ENCODE measurements at places on chromosomes 11 and 22. TPM values are rescaled to one million over a fixed set of nuclear protein-coding genes. Genes with fewer than 3 reads are reported as not detected.

The TMPRSS13 gene
- polyA plus RNA-seq = 0.08 TPM

The PKDREJ gene
- polyA plus RNA-seq = not detected

The NAALADL1 gene
- polyA plus RNA-seq = 24.0 TPM

The FGF19 gene
- polyA plus RNA-seq = not detected

The LMNTD2 gene
- 1.1 TPM for polyA plus RNA-seq

The SCN2B gene
- 9.0 TPM for polyA plus RNA-seq

The CRYBB1 gene
- 7.1 TPM for polyA plus RNA-seq

The AGBL2 gene
- polyA plus RNA-seq = 0.49 TPM

The MCHR1 gene
- 1.8 TPM for polyA plus RNA-seq

The SYT12 gene
- polyA plus RNA-seq = 5.1 TPM

The FOLR3 gene
- not detected for polyA plus RNA-seq

The TSPAN32 gene
- polyA plus RNA-seq = not detected

The CRYAB gene
- polyA plus RNA-seq = 1,548 TPM

The ZNF143 gene
- polyA plus RNA-seq = 11.1 TPM

Measured in brain (organoid and tissue), 16 donors.